Mesothelial cell of epicardium (in vitro differentiated cells): ENCODE measurements at places on chromosomes 4 and X. TPM values are rescaled to one million over a fixed set of nuclear protein-coding genes. Genes with fewer than 3 reads are reported as not detected.

The MAGEA12 gene
- total RNA-seq = not detected in 3 replicates

- H3K27me3 ChIP-seq = no peaks in the 10 kb centered on the region
- no peaks in the 10 kb centered on the region for H3K36me3 ChIP-seq
- no peak for DNase-seq
- peak overlapping the region; percentile 28 for H3K27ac ChIP-seq
Measured at GRCh38 chr4:76697129-76697803, 200.7 kb downstream of the SOWAHB start.

DNA sequence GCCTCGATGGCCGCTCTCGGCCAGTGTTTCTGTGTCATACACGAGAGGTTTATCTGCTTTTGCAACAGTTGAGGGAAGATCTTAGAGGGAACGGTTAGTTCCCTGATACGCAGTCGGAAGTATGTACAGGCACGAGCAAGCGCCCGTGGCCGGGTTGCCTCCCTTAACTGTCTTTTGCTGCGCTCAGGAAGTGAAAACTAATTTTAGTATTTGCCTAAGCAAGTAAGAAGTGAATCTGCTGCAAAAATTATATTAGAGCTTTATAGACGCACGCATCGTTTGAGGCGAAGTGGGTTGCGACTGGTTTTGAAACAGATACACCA is 695 bp downstream of the MTM1 start:
- peak overlapping the region; percentile 73 for H3K4me3 ChIP-seq
- DNase-seq = no peak
- peaks cover 46% of the 10 kb centered on the region for H3K4me1 ChIP-seq
- H3K27me3 ChIP-seq = no peaks in the 10 kb centered on the region
- H3K36me3 ChIP-seq = no peaks in the 10 kb centered on the region

DNA sequence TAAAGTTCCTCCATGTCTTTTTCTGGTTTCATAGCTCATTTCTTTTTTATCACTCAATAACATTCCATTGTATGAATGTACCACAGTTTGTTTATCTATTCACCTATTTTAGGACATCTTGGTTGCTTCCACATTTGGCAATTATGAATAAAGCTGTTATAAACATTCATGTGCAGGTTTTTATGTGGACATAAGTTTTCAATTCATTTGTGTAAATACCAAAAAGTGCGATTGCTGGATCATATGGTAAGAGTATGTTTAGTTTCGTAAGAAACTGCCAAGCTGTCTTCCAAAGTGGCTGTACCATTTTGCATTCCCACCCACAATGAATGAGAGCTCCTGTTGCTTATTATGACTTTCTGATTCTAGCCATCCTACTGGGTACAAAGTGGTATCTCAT is 36.3 kb upstream of the ZFX start:
- peaks cover 4% of the 10 kb centered on the region for H3K36me3 ChIP-seq
- H3K4me1 ChIP-seq = peaks cover 33% of the 10 kb centered on the region
- H3K27ac ChIP-seq = peak overlapping the region; percentile 19
- H3K4me3 ChIP-seq = no peak overlapping the region
- no peak for DNase-seq

DNA sequence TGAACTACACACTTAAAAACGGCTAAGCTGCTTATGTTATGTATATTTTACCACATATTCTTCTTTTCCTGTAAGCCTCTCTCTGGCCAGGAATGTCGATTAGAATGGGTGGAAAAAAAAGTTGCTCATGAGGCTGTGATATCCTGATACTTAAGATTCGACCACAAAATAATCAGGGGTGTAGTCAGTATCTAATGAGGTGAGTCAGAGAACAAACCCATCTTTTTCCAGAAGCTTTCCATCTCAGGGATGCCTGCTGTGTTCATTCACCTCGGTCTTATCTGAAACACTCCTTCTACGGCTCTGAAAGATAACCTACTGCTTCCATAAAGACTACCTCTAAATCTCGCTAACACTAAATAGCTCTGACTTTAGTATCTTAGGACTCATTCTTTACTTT is 142.7 kb upstream of the MAP3K15 start:
- no peaks in the 10 kb centered on the region for H3K27me3 ChIP-seq
- no peak for DNase-seq
- H3K4me1 ChIP-seq = peaks cover 11% of the 10 kb centered on the region
- no peak overlapping the region for H3K4me3 ChIP-seq
- no peak overlapping the region for H3K27ac ChIP-seq

DNA sequence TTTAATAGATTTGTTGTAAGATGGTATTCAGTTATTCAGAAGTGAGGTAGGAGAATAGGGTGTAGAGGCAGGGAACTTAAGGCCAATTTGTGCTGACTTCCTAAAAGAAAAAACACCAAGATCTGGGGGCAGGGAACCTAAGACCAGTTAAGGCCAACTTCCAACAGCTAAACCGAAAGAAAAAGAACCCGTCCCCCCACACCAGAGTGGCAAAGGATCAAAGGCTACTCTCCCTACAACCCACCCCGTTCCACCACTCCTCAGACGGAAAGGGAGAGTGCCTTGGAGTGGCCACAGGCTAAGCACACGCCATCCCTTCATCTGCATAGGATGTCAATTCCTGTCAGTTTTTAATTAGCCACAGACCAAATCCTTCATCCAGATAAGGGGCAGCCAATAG is 3.7 kb upstream of the ZNF718 start:
- no peak overlapping the region for H3K4me3 ChIP-seq
- H3K27ac ChIP-seq = no peak overlapping the region
- H3K27me3 ChIP-seq = no peaks in the 10 kb centered on the region
- peaks cover 6% of the 10 kb centered on the region for H3K4me1 ChIP-seq
- no peak for DNase-seq
- H3K36me3 ChIP-seq = peaks cover 2% of the 10 kb centered on the region

DNA sequence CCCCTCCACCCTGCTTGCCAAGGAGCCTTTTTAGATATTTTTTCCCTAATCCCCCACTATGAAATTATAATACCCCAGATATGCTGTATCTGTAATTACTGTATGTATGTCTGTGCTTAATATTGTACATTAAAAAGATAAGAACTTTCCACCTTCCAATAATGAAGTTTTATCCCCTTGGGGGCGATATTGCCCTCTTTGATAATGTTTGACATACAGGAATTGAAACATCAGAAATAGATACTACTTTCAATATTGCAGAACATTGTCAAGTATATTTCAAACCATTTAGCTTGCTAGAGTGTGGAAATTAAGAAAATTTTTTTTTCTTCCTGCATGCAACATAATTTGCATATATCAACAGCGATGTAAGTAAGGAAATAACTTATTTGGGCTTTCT is 58.9 kb downstream of the NAF1 start:
- no peaks in the 10 kb centered on the region for H3K4me1 ChIP-seq
- no peak overlapping the region for H3K4me3 ChIP-seq
- H3K36me3 ChIP-seq = no peaks in the 10 kb centered on the region
- H3K27ac ChIP-seq = no peak overlapping the region
- DNase-seq = no peak

DNA sequence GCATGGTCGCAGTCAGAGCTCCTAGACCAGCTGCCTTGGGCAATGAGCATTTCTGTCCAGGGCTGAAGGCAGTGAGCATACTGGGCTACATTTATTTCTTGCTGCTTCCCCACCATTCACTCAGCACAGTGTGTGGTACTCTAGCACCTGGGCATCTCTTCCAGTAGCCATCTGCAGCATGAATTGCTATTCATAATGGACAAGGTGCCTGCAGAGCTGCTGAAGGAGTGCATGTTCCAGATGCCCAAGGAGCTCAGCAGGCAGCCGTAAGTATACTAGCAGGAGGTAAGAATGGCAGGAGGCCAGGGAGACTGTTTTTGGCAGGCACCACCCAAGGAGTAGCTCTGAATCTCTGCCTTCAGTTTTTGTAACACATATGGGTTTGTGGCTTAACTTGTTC is 110.4 kb upstream of the RXFP1 start:
- H3K27ac ChIP-seq = no peak overlapping the region
- H3K36me3 ChIP-seq = no peaks in the 10 kb centered on the region
- peaks cover 16% of the 10 kb centered on the region for H3K27me3 ChIP-seq
- no peak for DNase-seq
- no peak overlapping the region for H3K4me3 ChIP-seq

GRCh38 chr4:85837439-85837733 is 362.4 kb downstream of the ARHGAP24 start:
- no peak overlapping the region for H3K4me3 ChIP-seq
- no peaks in the 10 kb centered on the region for H3K27me3 ChIP-seq
- no peaks in the 10 kb centered on the region for H3K36me3 ChIP-seq
- no peak for DNase-seq
- peaks cover 10% of the 10 kb centered on the region for H3K4me1 ChIP-seq

DNA sequence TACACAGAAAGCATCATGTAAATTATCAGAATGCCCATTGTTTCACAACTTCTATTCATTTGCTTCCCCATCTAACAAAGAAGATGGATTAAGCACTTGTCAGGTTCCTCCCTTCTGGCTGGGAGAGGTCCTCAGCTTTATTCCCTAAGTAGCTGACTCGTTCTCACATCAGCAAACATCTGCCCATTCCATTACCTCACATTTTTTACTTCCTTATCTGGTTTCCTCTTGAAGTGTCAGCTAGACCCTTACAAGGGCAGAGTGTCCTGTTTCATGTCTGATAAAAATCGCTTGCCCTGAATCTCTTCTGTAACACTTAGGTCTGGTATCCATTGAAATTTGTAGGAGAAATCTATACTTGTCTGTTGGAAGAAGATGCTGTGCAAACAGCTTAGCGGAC is 34.7 kb downstream of the TMPRSS11A start:
- H3K4me3 ChIP-seq = no peak overlapping the region
- H3K36me3 ChIP-seq = no peaks in the 10 kb centered on the region
- DNase-seq = no peak
- no peaks in the 10 kb centered on the region for H3K27me3 ChIP-seq

GRCh38 chrX:150366951-150367545 is 3.9 kb downstream of the MAMLD1 start:
- H3K36me3 ChIP-seq = no peaks in the 10 kb centered on the region
- DNase-seq = no peak
- H3K4me1 ChIP-seq = peaks cover 10% of the 10 kb centered on the region
- peak overlapping the region; percentile 78 for H3K4me3 ChIP-seq

DNA sequence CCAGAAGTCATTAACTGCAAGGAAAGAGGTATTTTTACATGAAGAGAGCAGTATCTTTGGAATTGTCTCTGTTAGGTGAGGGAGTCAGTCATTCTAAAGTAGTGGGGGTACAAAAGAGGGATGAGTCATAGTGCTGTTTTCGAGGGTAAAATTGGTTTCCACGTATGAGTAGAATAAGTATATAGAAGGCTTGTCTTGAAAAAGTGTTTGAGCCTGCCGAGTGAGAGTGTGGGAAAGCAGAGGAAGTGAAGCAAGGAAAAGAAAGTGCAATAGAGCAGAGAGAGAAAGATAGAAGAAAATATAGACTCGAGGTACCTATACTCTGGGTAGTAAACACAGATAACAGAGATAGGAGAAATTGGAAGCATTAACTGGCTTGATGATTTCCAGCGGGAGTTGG is 696.4 kb downstream of the DMD start:
- no peak for DNase-seq
- peaks cover 53% of the 10 kb centered on the region for H3K4me1 ChIP-seq
- no peak overlapping the region for H3K4me3 ChIP-seq
- H3K36me3 ChIP-seq = peaks cover 3% of the 10 kb centered on the region
- peak overlapping the region; percentile 64 for H3K27ac ChIP-seq

GRCh38 chr4:74377714-74378113 is 12.8 kb downstream of the EREG start:
- H3K4me1 ChIP-seq = no peaks in the 10 kb centered on the region
- H3K4me3 ChIP-seq = no peak overlapping the region
- no peak overlapping the region for H3K27ac ChIP-seq
- H3K27me3 ChIP-seq = peaks cover 1% of the 10 kb centered on the region

DNA sequence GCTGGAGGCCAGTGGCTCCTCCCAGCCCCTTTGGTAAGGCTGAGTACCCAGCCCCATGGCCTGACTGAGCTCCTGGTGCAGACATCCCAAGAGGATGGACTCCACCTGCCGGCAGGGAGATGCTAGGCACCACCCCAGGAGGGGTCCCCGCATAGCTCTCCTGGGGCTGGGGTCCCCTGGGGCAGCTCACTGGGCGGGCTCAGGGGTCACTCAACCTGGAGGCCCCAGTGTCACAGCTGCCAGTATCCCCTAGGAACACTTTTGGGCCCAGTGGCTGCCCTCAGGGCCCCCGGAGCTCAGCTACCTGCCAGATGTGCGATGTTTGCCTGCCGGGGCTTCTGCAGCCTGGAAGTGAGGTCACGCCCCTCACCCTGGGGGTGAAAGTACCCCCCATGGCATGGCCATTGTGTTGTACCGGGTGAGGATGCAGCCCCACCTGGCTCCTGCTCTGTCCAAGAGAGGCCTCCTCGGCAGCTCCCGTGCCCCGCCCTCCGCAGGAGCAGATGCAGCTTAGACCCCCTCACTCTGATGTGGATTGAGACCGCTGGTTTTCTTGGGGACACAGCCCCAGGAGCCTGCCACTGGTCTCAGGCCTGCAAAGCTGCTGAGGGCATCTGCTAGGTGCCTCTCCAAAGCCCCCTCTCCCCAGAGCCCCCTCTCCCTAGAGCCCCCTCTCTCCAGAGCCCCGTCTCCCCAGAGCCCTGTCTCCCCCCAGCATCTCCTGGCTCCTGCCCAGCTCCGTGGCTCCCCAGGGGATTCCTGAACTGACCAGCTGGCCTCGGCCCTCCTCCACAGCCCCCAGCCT is 6.7 kb upstream of the HGFAC start:
- no peak for DNase-seq
- no peaks in the 10 kb centered on the region for H3K27me3 ChIP-seq
- H3K27ac ChIP-seq = no peak overlapping the region
- H3K4me3 ChIP-seq = no peak overlapping the region
- peaks cover 3% of the 10 kb centered on the region for H3K36me3 ChIP-seq

The DCHS2 gene
- total RNA-seq = 4.1 to 5.1 TPM (median 4.8 TPM) in 3 replicates

DNA sequence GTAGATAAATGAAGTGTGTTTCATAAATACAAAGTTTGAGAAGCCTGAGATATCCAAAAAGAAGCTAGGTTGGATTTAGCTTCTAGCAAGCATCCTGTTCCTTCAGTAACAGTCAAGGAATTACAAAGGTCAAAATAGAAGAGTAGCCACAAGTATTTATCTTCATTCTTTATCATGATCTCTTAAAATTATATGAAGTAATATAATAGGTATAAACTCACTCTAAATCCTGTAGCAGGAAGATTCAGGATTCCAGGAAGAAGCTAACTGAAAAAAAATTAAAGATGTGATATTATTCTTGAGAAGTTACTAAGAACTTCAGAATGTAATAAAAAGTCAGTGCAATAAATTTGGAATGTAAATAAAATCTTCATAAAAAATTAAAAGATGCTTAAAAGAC is 31.1 kb upstream of the RXFP1 start:
- H3K27me3 ChIP-seq = peaks cover 5% of the 10 kb centered on the region
- H3K4me1 ChIP-seq = no peaks in the 10 kb centered on the region
- DNase-seq = no peak

The GALNTL6 gene
- 1.3 to 2.2 TPM (median 2.0 TPM) in 3 replicates for total RNA-seq

The DCX gene
- 6.1 TPM in 3 replicates for total RNA-seq
